ENCODE measurements at places on chromosomes 4 and X. TPM values are rescaled to one million over a fixed set of nuclear protein-coding genes. Genes with fewer than 3 reads are reported as not detected.

Gene TMEM150C
- 0.04 TPM for total RNA-seq

Gene WAS
- 1.6 TPM for total RNA-seq

Gene RHOXF2
- not detected for total RNA-seq

Gene VCX
- total RNA-seq, result 20.5 TPM

Gene USP17L5
- total RNA-seq, result not detected

All from A375 (cell line).